ENCODE measurements at places on chromosomes 1 and 21.

DNA sequence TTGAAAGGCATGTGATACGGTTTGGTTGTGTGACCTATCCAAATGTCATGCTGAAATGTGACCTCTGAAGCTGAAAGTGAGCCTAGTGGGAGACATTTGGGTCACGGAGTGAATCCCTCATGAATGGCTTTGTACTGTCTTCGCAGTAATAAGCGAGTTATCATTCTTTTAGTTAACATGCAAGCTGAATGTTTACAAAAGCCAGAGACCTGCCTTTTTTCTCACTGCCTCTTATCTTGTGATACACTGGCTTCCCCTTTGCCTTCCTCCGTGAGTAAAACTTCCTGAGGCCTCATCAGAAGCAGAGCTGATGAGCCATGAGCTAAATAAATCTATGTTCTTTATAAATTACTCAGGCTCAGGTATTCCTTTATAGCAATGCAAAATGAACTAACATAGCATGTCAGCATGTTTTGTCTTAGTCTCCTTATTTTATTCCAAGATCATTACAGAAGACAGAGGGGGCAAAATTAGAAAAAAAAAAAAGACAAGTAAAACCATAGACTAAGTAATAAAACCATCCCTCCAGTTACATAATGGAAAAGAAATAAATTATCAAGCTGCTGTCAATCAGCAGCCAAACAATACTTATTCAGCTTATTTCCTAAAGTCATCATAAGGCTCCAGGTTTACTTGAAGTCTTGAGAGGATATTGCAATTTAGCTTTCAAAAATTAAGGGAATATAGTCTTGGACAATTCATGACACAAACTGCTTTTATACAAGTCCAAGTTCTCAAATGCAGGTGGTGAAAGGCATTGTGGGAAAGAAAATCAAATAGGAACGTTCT, 12.1 kb downstream of the RGS18 start:
- DNase-seq = peak; percentile 87

GRCh38 chr21:45449658-45450422, 44.9 kb downstream of the COL18A1 start:
- DNase-seq = no peak

- no peak for DNase-seq
These were observed 163.4 kb upstream of the CD34 start for GRCh38 chr1:208074353-208074752.

- DNase-seq = no peak
These were observed 87.9 kb downstream of the ZZZ3 start for GRCh38 chr1:77594366-77595112.

GRCh38 chr1:210447456-210448057, 118.9 kb downstream of the HHAT start:
- DNase-seq = no peak

- peak; percentile 25 for DNase-seq
These were observed 82.1 kb downstream of the RRAGC start for GRCh38 chr1:38777464-38777957.

- peak; percentile 89 for DNase-seq
These were observed 3.0 kb downstream of the ITLN2 start for GRCh38 chr1:160951443-160952128.

DNA sequence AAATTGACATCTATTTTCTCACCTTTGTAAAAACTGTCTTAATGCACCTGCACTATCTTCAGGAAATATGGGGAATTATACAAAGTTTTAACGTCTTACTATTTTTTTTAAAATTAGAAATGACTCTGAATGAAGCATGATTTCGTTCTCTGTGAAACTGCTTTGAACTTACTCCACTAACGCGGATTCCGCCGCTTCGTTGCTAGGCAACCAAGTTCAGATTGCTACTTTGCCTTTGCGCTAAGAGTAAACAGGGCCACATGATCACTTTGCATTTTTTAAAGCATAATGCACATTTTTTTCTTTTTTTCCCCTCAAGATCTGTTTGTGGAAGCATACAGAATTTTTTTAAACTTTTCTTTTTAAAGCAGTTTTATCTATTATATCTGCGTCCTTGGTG, 690.5 kb downstream of the BRINP3 start:
- no peak for DNase-seq

- peak; percentile 35 for DNase-seq
These were observed 4.5 kb downstream of the PRRX1 start for GRCh38 chr1:170668209-170669106.

- DNase-seq = no peak
These were observed 3.8 kb downstream of the B4GALT2 start for GRCh38 chr1:43982808-43983207.

GRCh38 chr1:184287001-184287400, 99.8 kb upstream of the C1orf21 start:
- peak; percentile 27 for DNase-seq

GRCh38 chr1:180482425-180483275, 19.7 kb downstream of the ACBD6 start:
- DNase-seq = peak; percentile 88

DNA sequence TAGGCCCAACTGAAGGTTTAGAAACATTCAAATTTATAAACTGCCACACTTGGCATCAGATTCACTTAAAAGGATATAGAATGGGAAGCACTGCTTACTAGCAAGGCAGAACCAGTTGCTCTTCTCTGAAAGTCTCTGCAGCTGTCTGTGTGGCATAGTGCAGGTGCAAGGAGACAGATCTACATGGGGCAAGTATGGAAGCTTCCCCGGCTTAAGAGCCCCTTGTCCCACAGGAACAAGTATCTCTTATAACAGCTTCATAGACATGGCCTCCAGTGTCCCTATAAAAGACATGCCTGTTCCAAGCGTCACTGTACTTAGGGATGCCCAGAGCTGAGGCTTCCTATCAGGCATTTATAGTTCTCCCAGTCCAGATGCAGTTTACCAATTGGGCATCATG, 26.5 kb downstream of the ZBTB8B start:
- DNase-seq = no peak

- peak; percentile 65 for DNase-seq
These were observed 113.7 kb upstream of the RRP15 start for GRCh38 chr1:218171302-218171893.
